PC-3 (cell line): ENCODE measurements at places on chromosomes 2 and 18.

DNA sequence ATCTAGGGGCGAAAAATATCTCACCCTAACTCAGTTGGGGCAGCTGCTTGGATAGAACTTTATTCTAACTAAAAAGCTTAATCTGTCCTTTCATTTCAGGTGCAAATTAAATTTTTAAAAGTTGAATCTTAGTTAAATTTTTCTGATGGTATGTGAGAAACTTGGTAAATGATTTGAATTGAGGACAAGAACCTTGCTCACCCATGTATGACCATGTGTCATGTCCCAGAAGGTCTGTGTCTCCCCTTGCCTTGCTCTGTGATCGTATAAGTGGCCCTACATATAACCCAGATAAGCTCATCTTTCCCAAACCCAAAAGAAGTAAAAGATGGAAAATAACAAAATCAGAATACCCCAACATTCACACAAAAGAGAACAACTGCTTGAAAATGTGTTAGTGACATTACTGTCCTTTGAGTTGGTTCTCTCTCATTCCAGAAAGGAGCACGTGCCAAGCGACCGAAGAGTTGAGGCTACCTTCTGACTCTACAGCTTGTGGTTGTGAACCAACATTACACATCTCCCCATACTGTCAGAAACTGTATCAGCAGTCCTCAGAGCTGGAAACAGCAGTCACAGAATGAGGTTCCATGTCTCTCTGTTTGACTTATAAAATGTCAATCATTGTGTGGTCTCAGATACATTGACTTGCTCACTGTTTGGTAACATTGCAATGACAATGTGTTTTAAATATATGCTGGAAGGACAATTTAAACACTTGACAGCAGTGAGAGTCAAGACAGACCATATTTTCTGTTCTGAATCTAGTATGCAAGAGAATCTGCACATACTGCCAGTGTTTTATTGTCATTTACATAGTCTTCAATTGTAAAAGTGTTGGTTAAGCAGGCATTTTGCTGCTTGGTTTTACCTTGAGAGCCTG is 46.3 kb upstream of the TANK start:
- H3K4me1 ChIP-seq, result peaks cover 9% of the 10 kb centered on the region
- H3K36me3 ChIP-seq, result no peaks in the 10 kb centered on the region
- no peak overlapping the region for H3K27ac ChIP-seq
- DNase-seq, result no peak

GRCh38 chr18:77071711-77072292 is 60.8 kb downstream of the MBP start:
- peak; percentile 86 for DNase-seq
- H3K36me3 ChIP-seq, result peaks cover 3% of the 10 kb centered on the region; the same call in 1 of the 2 replicates
- H3K4me1 ChIP-seq, result peaks cover 66% of the 10 kb centered on the region
- H3K4me3 ChIP-seq, result no peak overlapping the region

DNA sequence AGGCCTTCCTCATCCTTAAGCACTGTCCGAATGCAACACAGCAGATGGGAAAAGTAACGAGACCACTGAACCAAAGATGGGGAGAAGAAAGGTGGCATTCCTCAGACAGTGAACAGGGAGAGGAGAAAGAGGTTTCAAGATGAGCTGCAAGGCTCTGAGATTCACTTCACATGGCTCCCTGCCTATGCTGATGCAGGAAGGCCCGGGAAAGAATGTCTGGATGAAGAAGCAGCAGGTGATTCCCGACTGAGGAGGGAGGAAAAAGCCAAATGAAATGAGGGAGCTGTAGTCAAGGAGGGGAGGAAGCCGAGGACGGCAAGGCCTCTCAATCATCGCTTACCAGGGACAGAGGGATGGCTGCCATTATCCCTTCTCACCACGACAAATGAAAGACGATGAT is 98.5 kb upstream of the BOD1L2 start:
- H3K27me3 ChIP-seq, result peaks cover 18% of the 10 kb centered on the region; the same call in 1 of the 2 replicates
- no peak for DNase-seq
- H3K27ac ChIP-seq, result no peak overlapping the region
- no peaks in the 10 kb centered on the region for H3K36me3 ChIP-seq
- H3K4me3 ChIP-seq, result no peak overlapping the region

- H3K4me3 ChIP-seq, result peak overlapping the region; percentile 75
- H3K27ac ChIP-seq, result no peak overlapping the region
- no peak for DNase-seq
- no peaks in the 10 kb centered on the region for H3K36me3 ChIP-seq
- H3K27me3 ChIP-seq, result no peaks in the 10 kb centered on the region
Measured at GRCh38 chr2:33137331-33137730, 190.6 kb downstream of the LTBP1 start.

GRCh38 chr2:39007875-39008504 is 112.9 kb downstream of the SOS1 start:
- H3K4me1 ChIP-seq, result no peaks in the 10 kb centered on the region
- no peak overlapping the region for H3K27ac ChIP-seq
- no peak for DNase-seq
- H3K4me3 ChIP-seq, result no peak overlapping the region

DNA sequence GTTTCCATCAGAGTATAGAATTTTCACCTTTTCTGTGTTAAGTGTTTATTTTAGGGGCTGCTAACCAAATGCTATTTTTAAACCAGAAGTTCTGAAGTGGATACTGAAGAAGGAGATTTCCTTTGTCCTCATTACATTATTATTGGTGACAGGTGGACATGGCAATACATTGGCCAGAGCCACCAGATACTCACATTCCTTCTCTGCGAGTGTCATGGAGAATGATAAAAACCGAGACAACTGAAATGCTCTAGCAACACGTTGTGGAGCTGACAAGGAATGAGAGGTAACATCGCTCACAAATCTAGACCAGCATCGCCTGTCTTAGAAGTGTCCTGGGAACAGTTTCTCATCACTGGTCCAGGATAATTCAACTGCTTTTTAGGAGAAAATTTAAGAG is 241.2 kb downstream of the IRS1 start:
- no peak overlapping the region for H3K4me3 ChIP-seq
- H3K27me3 ChIP-seq, result no peaks in the 10 kb centered on the region
- H3K36me3 ChIP-seq, result no peaks in the 10 kb centered on the region
- no peak overlapping the region for H3K27ac ChIP-seq

DNA sequence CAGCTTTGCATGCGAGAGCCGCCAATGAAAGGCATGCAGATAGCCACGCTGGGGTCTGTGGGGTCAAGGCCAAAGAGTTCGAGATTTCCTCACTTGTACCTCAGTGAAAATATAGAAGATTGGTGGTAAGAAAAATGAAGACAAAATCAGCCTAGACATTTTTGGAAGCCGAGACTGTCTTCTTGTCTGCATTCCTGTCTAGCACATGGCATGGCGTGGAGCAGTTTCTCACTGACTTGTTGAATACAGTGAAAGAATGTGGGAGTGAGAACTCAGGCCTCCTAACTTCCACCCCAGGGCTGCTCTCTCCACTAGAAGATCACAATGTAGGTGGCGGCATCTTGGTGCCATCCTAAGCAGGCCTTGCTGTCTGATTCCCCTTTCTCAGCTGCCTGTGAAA is 740.8 kb upstream of the HS6ST1 start:
- H3K27me3 ChIP-seq, result no peaks in the 10 kb centered on the region
- DNase-seq, result no peak
- no peaks in the 10 kb centered on the region for H3K36me3 ChIP-seq
- no peak overlapping the region for H3K4me3 ChIP-seq
- no peaks in the 10 kb centered on the region for H3K4me1 ChIP-seq

- H3K36me3 ChIP-seq, result no peaks in the 10 kb centered on the region
- no peak overlapping the region for H3K4me3 ChIP-seq
- peaks cover 33% of the 10 kb centered on the region for H3K27me3 ChIP-seq
Measured at GRCh38 chr2:44005846-44006245, 10.1 kb upstream of the LRPPRC start.

DNA sequence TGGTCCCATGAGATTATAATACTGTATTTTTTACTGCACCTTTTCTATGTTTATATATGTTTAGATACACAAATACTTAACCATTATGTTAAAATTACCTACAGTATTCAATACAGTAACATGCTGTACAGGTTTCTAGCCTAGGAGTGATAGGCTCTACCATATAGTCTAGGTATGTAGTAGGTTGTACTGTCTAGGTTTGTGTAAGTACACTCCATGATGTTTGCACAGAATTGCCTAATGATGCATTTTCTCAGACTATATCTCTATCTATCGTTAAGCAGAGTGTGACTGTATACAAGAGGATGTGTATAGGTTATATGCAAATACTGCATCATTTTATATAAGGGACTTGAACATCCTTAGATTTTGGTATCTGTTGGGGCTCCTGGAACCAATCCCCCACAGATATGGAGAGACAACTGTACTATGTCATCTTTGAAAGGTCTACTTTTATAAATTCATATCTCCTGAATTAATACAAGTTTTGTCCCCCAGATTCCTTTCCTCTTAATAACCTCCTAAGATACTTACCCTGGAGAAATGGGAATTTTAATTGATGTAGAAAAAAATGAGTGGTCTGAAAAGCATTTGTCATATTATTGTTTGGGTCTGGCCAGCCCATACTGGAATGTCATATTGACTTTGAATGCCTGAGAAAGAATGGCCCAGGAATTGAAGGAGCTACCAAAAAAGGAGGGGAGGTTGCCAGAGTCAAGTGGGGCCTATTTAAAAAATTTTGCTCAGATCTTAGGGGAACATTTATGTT is 36.6 kb downstream of the EHBP1 start:
- no peak overlapping the region for H3K27ac ChIP-seq
- no peaks in the 10 kb centered on the region for H3K36me3 ChIP-seq
- no peak overlapping the region for H3K4me3 ChIP-seq

DNA sequence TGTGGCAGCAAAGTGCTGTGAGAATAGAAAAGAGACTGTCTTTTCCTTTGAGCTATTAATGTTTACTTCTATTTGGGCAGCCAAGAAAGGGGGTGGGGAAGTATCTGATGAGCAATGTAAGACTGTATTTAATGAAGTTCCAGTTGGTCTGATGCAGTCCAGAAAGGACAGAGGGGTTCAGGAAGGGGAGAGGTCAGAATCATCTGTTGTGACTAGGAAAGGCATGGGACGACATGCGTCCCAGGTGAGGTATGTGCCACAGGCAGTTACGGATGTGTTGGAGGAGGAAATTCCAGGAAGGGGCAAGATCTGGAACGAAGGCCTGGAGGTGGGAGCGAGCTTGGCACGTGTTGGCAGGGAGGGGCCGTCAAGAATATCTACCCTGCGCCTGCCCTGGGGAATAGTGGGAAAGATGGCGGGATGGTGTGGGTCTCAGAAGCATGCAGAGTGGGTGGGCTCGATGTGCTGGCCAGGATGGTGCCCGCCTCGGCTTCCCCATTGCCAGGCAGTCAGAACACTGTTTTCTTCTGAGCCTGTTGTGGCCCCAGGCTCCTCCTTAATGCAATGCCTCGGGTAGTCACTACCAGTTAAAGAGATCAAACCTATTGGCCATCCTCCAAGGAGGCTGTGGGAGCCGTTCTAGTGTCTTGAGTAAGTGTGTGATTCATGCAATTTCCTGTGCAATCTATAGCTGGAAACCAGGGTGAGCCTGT is 57.8 kb upstream of the TXNDC2 start:
- H3K4me3 ChIP-seq, result peak overlapping the region; percentile 45
- H3K27ac ChIP-seq, result peak overlapping the region; percentile 86
- H3K4me1 ChIP-seq, result peaks cover 49% of the 10 kb centered on the region
- DNase-seq, result peak; percentile 99
- no peaks in the 10 kb centered on the region for H3K36me3 ChIP-seq

- DNase-seq, result no peak
- H3K36me3 ChIP-seq, result peaks cover 3% of the 10 kb centered on the region; the same call in 1 of the 2 replicates
- H3K4me1 ChIP-seq, result no peaks in the 10 kb centered on the region
- no peak overlapping the region for H3K27ac ChIP-seq
- H3K27me3 ChIP-seq, result no peaks in the 10 kb centered on the region
Measured at GRCh38 chr2:7765236-7765635, 848.0 kb downstream of the RNF144A start.

GRCh38 chr2:9770308-9771100 is 72.8 kb upstream of the TAF1B start:
- H3K36me3 ChIP-seq, result no peaks in the 10 kb centered on the region
- H3K27me3 ChIP-seq, result no peaks in the 10 kb centered on the region
- no peak overlapping the region for H3K27ac ChIP-seq
- no peak overlapping the region for H3K4me3 ChIP-seq
- H3K4me1 ChIP-seq, result no peaks in the 10 kb centered on the region; the same call in 1 of the 2 replicates
- DNase-seq, result peak; percentile 72

DNA sequence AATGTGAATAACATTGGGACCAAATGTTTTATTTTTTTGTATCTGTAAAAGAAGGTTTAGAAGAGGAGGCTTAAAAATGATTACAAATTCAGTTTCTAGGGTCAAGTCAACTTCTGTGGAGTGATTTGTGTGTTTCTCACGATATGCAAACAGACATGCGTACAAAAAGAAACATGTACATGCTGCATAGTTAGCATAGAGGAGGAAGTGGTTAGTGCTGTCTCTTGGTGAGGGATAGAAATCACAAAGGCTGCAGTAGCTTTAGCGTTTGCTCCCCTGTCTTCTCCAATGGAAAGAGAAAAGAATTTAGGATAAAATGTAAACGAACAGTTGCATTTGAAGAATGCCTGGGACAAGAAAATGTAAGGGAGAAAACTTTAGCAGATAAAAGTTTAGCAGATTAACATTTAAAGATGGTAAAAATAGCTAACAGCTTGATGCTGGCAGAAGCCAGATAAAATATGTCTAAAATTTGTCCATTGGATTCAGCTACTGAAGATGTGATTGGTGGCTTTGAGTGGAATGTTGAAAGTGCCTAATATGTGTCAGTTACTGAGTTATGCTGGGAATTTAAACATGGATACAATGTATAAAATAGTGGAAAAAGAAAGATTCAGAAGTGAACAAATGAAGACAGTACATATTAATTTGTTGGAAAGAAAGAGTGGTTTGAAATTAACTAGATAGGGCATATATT is 44.9 kb downstream of the MALT1 start:
- no peak for DNase-seq
- H3K27ac ChIP-seq, result no peak overlapping the region
- H3K4me3 ChIP-seq, result no peak overlapping the region
- H3K4me1 ChIP-seq, result no peaks in the 10 kb centered on the region
- H3K36me3 ChIP-seq, result no peaks in the 10 kb centered on the region; the same call in 1 of the 2 replicates
- H3K27me3 ChIP-seq, result no peaks in the 10 kb centered on the region

- no peak for DNase-seq
- H3K4me1 ChIP-seq, result no peaks in the 10 kb centered on the region
- H3K4me3 ChIP-seq, result no peak overlapping the region
- no peak overlapping the region for H3K27ac ChIP-seq
Measured at GRCh38 chr2:43348908-43349661, 122.7 kb upstream of the ZFP36L2 start.

DNA sequence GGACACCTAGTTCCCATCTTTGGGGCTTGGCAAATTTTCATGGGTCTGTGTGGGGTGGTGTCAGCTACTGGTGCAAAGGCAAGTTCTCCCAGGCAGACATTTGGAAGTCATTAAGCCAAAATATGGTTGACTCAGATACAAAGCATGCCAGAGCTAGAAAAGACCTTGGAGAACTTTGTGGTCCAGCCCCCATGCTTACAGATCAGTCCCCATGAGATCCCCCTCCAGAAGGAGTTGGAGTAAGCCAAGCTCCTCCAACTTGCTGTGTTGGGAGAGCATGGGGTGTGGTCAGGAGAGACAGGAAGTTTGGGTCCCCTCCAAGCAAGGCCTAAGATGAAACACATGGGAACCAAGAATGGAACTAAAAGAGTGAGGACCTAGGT is 224.5 kb downstream of the CYP26B1 start:
- no peak overlapping the region for H3K27ac ChIP-seq
- no peaks in the 10 kb centered on the region for H3K36me3 ChIP-seq
